Mucosa of gallbladder (tissue), 1 donor: ENCODE measurements at places on chromosomes 3 and 15. TPM values are rescaled to one million over a fixed set of nuclear protein-coding genes. Genes with fewer than 3 reads are reported as not detected.

The AQP9 gene
- total RNA-seq, result 0.35 TPM

The SLC49A4 gene
- total RNA-seq, result 19.9 TPM

The EPB42 gene
- total RNA-seq, result 1.4 TPM

The EBLN2 gene
- total RNA-seq, result 3.0 TPM

The GOLGA6A gene
- not detected for total RNA-seq

The CPA3 gene
- total RNA-seq, result 46.6 TPM

The WDR76 gene
- total RNA-seq, result 3.0 TPM

The GABRR3 gene
- total RNA-seq, result not detected
